HCT116 (cell line): ENCODE measurements at places on chromosomes 3 and 15. TPM values are rescaled to one million over a fixed set of nuclear protein-coding genes. Genes with fewer than 3 reads are reported as not detected.

GHSR gene
- total RNA-seq, result not detected

ATP8B4 gene
- 0.25 TPM for total RNA-seq

TPRG1 gene
- total RNA-seq, result 2.8 TPM

CYP1A2 gene
- total RNA-seq, result not detected

GABRB3 gene
- 0.52 TPM for total RNA-seq

GRCh38 chr3:73653877-73654276 is 29.1 kb upstream of the PDZRN3 start:
- H3K4me1 ChIP-seq, result no peaks in the 10 kb centered on the region
- H3K27ac ChIP-seq, result no peak overlapping the region
- no peaks in the 10 kb centered on the region for H3K27me3 ChIP-seq
- DNase-seq, result no peak
- no peak overlapping the region for H3K4me3 ChIP-seq
- H3K36me3 ChIP-seq, result no peaks in the 10 kb centered on the region

DNA sequence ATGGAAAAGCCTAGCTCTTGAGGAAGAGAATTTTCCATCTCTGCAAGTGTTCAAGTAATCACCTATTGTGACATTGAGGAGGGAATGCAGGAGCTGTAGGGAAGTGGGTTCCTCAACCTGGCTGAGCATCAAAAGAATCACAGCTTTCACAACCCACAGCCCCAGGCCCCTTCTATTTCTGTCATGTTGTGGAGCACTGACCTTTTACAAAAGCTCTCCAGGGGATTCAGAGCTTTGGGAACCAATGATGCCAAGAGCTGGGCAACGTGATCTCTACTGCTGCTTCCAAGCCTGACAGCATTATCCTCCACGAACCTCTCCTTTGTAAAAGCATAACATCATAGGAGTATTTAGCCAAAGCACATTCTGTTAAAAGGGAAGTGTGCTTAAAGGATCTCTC is 231.1 kb downstream of the ADAMTS9 start:
- peaks cover 21% of the 10 kb centered on the region for H3K27me3 ChIP-seq
- H3K4me1 ChIP-seq, result no peaks in the 10 kb centered on the region
- no peak overlapping the region for H3K27ac ChIP-seq
- DNase-seq, result no peak

GRCh38 chr15:31477301-31477700 is 150.7 kb downstream of the KLF13 start:
- no peaks in the 10 kb centered on the region for H3K36me3 ChIP-seq
- H3K27ac ChIP-seq, result no peak overlapping the region
- no peak for DNase-seq
- H3K4me1 ChIP-seq, result no peaks in the 10 kb centered on the region
- H3K27me3 ChIP-seq, result no peaks in the 10 kb centered on the region; the same call in 1 of the 2 replicates
- no peak overlapping the region for H3K4me3 ChIP-seq

GRCh38 chr15:66715181-66715624 is 13.2 kb downstream of the SMAD6 start:
- H3K4me3 ChIP-seq, result no peak overlapping the region
- H3K4me1 ChIP-seq, result peaks cover 50% of the 10 kb centered on the region
- no peaks in the 10 kb centered on the region for H3K27me3 ChIP-seq

DNA sequence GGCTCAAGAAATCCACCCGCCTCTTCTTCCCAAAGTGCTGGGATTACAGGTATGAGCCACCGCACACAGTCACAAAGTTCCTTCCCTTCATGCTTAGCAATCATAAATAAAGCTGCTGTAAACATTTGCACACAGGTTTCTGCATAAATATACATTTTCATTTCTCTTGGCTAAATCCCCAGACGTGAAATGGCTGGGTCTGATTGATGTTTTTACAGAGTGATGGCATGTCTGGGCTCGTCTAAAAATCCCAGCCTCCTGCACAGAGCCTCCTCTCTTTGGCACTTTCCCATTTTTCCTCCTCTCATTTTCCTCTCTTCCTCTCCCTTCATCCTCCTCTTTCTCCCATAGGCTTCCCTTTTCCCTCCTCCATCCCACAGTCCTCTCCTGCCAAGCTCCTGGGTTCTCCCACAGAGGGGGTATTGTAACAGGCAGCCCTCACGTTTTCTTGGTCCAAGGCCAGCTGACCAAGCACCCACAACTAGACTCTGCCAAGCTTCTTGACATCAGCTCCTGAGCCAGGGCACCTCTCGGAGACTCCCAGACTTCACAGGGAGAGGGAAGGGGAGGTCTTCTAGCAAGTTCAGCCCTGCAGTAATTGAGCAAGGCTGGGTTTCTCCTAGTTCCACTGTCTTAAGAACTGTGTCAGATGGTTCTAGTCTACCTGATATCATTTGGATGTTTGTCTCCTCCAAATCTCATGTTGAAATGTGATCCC is 10.5 kb upstream of the PLA2G4E start:
- H3K4me3 ChIP-seq, result no peak overlapping the region
- no peak for DNase-seq
- no peaks in the 10 kb centered on the region; the same call in 1 of the 2 replicates for H3K27me3 ChIP-seq

GRCh38 chr3:111619833-111620232 is 24.7 kb upstream of the ZBED2 start:
- H3K27me3 ChIP-seq, result no peaks in the 10 kb centered on the region
- H3K4me3 ChIP-seq, result no peak overlapping the region
- H3K4me1 ChIP-seq, result no peaks in the 10 kb centered on the region
- H3K36me3 ChIP-seq, result no peaks in the 10 kb centered on the region
- no peak overlapping the region for H3K27ac ChIP-seq

DNA sequence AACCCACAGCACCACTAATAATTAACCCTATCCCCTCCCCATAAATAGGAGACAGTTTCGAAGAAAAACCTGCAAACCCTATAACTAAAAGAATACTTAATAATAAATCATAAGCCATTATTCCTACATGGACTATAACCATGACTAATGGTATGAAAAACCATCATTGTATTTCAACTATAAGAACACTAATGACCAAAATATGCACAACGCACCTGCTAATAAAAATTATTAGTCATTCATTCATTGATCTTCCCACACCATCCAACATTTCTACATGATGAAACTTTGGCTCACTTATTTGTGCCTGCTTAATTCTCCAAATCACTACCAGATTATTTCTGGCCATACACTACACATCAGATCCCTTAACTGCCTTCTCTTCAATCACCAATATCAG is 16.6 kb downstream of the AQP9 start:
- H3K27ac ChIP-seq, result no peak overlapping the region
- H3K4me1 ChIP-seq, result no peaks in the 10 kb centered on the region
- H3K36me3 ChIP-seq, result no peaks in the 10 kb centered on the region
- H3K27me3 ChIP-seq, result no peaks in the 10 kb centered on the region

DNA sequence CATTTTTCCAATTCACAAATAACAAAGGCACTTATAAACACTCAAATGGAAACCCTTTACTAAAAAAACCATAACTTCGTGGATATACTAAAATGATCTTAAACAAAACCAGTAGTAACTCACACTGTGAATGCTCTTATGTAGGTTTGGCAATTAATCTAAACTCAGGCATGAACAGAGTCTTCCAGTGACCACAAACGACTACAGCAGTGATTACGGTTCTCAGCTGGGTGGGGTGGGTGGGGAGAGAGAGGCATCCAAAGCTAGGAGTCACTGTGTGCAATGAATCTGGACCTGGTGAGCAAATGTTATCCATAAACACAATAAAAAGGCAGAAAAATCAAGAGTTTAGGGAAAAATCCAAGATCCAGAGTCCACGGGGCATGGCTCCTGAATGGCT is 21.3 kb downstream of the SLC12A8 start:
- H3K27me3 ChIP-seq, result no peaks in the 10 kb centered on the region
- H3K27ac ChIP-seq, result no peak overlapping the region
- no peak overlapping the region for H3K4me3 ChIP-seq

- DNase-seq, result no peak
- H3K4me3 ChIP-seq, result no peak overlapping the region
- no peak overlapping the region for H3K27ac ChIP-seq
- no peaks in the 10 kb centered on the region for H3K27me3 ChIP-seq
These were observed 26.5 kb downstream of the AKAP13 start for GRCh38 chr15:85406916-85407315.

- no peak for DNase-seq
- H3K27me3 ChIP-seq, result no peaks in the 10 kb centered on the region
- no peaks in the 10 kb centered on the region for H3K4me1 ChIP-seq
- no peak overlapping the region for H3K27ac ChIP-seq
These were observed 212.8 kb downstream of the SQOR start for GRCh38 chr15:45847645-45848044.

- peaks cover 5% of the 10 kb centered on the region; the same call in 1 of the 2 replicates for H3K27me3 ChIP-seq
- DNase-seq, result no peak
- no peaks in the 10 kb centered on the region for H3K4me1 ChIP-seq
- H3K36me3 ChIP-seq, result no peaks in the 10 kb centered on the region
These were observed 47.3 kb downstream of the AQP9 start for GRCh38 chr15:58185439-58185838.
